Dorsolateral prefrontal cortex (tissue), 122 donors: ENCODE measurements at places on chromosomes 5 and 9.

GRCh38 chr5:105430516-105430915, 1867.9 kb upstream of the NUDT12 start:
- no peak for DNase-seq

GRCh38 chr9:123309611-123310010, 41.2 kb upstream of the STRBP start:
- no peak for DNase-seq

- DNase-seq = peak; percentile 80
Measured at GRCh38 chr5:138953387-138954256, 78.5 kb upstream of the LRRTM2 start.

DNA sequence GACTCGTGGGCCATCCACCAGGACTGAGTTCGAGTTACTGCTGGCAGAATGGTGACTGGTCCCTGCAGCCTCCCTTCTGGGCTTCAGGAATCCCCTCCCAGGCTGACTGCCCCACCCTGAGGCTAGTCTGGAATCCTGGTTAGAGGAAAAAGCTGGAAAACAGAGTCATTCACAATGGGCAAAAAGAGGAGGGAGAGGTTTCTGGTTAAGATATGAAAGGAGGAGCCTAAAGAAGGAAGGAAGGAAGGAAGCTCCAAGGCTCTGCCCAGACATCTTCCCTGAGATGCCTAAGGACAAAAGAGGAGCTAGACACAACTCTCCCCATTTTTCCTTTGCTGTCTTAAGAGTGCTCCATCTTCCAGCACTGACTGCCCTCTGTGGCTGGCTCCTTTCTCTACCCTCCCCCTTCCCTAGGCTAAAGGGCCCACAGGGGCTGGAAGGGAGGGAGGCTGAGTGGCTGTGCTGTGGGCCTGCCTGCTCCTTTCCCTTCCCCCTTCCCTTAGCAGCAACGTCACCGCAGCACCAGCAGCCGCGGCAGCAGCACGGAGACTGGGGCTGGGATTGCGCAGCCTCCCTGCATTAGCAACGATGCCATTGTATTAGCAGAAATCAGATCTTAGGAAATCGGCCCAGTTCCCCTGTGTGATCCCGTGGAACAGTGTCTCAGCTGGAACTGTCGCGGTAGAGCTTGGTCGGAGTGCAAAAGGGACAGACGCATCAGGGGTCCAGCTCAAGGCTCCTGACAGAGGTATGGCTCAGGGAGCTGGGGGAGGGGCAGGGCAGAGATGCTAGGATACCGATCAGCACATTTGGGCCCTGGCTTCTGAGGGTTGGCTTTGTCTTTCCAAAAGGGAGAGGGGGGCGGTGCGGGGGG, 48.7 kb downstream of the RUSC2 start:
- peak; percentile 67 for DNase-seq

- DNase-seq = no peak
Measured at GRCh38 chr9:34079181-34079580, 30.5 kb upstream of the UBAP2 start.
